ENCODE measurements at places on chromosomes 5 and 9.

GRCh38 chr5:106825374-106825773 is 845.4 kb downstream of the EFNA5 start:
- no peak for DNase-seq

GRCh38 chr9:29928072-29928471 is 2354.8 kb upstream of the C9orf72 start:
- DNase-seq: no peak

GRCh38 chr5:84450617-84451414 is 66.1 kb upstream of the EDIL3 start:
- DNase-seq: no peak

- DNase-seq: no peak
Measured at GRCh38 chr9:96158147-96158546, 143.8 kb downstream of the HSD17B3 start.

GRCh38 chr5:158373608-158374395 is 514.9 kb upstream of the CLINT1 start:
- no peak for DNase-seq

GRCh38 chr9:125446561-125447094 is 185.0 kb downstream of the GAPVD1 start:
- DNase-seq: no peak

Measured in activated gamma-delta T cell treated with anti-CD3 and anti-CD28 coated beads, Interleukin-2, amount 50 U/mL, for 16 hours (primary cell).